ENCODE measurements at places on chromosomes 6 and 20. TPM values are rescaled to one million over a fixed set of nuclear protein-coding genes. Genes with fewer than 3 reads are reported as not detected.

Gene VIP
- not detected for total RNA-seq

Gene RIN2
- total RNA-seq: 36.1 TPM

Gene PDE10A
- 14.4 TPM for total RNA-seq

Gene ANKRD66
- not detected for total RNA-seq

Gene PET117
- 18.5 TPM for total RNA-seq

DNA sequence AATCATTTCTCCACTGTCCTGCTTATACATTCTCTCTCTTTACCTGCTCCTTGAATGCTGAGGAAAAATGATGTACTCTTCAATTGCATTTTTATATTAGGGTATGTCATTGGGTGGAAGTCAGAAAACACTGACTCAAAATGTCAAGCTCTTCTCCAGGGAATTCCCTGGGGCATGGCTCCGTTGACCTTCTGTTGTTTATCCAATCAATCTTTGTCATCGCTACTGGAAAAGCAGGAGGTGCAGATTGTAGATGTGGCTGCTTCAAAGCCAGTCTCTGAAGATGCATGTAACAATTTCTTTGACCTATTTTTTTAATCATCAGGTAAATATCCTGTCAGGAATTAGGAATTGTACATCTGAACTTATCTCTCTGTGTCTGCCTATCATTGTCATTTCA, 63.9 kb upstream of the TENT5A start:
- DNase-seq: no peak

DNA sequence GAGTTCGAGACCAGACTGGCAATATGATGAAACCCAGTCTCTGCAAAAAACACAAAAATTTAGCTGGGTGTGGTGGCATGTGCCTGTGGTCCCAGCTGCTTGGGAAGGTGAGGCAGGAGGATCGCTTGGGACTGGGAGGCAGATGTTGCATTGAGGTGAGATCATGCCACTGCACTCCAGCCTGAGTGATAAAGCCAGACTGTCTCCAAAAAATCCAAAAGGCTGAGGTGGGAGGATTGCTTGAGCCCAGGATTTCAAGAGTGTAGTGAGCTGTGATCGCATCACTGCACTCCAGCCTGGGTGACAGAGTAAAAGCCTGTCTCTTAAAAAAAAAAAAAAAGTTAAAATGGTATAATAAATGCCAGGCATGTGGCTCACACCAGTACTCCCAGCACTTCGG, 1.3 kb upstream of the PTCRA start:
- no peak for DNase-seq

GRCh38 chr6:121616406-121616805, 181.0 kb downstream of the GJA1 start:
- no peak for DNase-seq

GRCh38 chr20:45157962-45158361, 16.7 kb upstream of the PI3 start:
- no peak for DNase-seq

- DNase-seq: no peak
These were observed 186.1 kb downstream of the UNC5CL start for GRCh38 chr6:40852779-40853373.

- DNase-seq: no peak
These were observed 1.3 kb downstream of the PI16 start for GRCh38 chr6:36955671-36956445.

DNA sequence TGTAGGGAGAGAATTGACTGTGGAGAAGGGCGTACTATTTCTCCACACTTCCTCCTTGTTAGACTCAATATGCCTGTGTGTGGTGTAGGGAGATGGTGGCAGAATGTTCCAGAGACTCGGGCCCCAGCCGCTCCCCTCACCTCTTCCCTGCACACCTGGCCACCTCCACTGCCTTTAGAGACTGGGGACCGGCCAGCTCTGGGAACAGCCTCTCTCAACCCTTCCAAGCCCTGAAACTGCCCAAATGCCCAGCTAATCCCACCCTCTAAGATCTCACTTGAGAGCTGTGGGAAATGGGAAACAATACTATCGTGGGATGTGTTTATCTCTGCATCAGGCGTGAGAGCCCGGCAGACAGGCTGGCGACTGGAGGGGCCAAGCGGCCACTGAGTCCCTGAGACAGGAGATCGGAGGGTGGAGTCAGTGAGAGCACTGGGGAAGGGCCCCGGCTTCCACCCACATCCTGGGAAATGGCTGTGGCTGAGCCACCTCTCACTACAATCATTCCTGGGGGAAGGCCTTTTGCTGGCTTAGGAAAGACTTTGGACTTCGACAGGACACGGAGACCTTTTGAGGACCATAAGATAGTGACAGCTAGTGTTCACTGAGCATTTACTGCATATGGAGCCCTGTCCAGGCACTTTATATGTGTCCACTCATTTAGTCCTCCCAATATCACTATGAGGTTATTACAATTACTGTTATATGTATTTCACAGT, 31.0 kb upstream of the MRPS18A start:
- no peak for DNase-seq

GRCh38 chr6:165697171-165697570, 34.1 kb upstream of the PDE10A start:
- DNase-seq: no peak

DNA sequence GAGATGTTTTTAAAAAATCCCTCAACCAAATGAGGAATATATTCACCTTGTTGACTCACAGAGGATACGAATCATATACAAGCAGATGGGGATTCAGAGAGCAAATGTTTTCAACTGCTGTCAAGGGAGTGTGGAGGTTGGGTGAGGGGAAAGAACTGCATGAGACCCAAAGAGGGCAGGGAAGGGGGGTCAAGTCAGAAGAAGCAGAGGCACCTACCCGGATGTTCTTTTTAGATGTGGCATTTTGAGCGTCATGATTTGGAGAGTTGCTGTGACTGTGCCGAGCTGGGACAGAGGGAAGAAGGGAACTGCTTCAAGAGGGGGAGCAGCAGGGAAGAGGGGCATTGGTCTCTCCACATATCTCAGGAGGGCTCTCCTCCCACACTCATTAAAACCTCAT, 191.3 kb upstream of the PROKR2 start:
- no peak for DNase-seq

DNA sequence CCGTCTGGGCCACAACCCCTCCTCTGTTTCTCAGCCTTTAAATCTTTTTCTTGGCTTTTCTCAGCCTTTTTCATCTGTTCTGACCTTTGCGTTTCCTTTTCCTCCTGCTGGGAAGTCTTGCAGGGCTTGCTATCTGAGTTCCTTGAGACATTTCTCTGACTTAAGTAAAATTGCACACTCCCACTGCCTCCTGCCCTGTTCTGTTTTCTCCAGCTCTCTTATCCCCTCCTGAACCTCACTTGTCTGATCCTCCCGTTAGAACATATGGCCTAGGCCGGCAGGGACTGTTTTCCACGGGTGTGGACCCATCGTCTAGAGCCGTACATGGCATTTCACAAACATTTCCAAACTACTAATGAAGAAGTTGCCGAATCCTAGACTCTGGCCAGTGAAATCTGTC, 63.0 kb downstream of the ARID1B start:
- no peak for DNase-seq

DNA sequence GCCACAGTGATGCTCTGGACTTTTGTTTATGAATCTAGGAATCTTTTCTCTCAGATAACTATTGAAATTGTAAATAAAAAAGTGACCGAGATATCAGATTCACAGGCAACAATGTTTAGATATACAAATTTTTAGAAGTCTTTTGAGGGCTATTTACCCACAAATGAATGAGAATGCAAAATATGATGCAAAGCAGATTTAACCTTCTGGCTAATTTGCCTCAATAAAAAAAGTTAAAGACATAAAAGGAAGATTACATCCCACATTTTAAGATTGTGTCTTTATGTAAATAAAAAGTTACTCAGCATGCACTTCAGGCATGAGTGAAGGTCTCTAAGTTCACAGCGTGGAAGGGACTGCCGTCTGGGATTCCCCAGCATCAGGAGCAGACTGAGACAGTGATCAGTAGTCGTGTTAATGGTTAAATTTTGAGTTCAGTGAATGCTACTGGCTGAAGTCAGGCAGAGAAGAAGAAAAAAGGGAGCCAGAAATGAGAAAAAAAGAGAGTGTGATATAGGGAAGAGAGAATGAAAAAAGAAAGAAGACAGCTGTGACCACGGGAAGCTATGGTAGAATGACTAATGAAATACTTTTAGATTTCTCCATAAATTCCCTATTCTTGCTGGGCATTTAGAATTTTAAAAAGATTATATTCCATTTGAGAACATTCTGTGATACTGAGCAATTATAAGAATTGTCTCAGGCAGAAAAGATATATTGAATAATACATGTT, 93.6 kb downstream of the MYB start:
- no peak for DNase-seq
